ENCODE measurements at places on chromosomes 2 and 18. TPM values are rescaled to one million over a fixed set of nuclear protein-coding genes. Genes with fewer than 3 reads are reported as not detected.

Gene FANCL
- 26.2 TPM for total RNA-seq

Gene ILKAP
- total RNA-seq = 24.2 TPM

Gene ANKRD39
- 13.2 TPM for total RNA-seq

Gene EVX2
- not detected for total RNA-seq

Gene SH3BP4
- total RNA-seq = 28.2 TPM

Measured in NCI-H460 (cell line).